ENCODE measurements at places on chromosomes 16 and 17.

- DNase-seq = no peak
Measured at GRCh38 chr16:66960270-66960669, 796 bp upstream of the CES3 start.

DNA sequence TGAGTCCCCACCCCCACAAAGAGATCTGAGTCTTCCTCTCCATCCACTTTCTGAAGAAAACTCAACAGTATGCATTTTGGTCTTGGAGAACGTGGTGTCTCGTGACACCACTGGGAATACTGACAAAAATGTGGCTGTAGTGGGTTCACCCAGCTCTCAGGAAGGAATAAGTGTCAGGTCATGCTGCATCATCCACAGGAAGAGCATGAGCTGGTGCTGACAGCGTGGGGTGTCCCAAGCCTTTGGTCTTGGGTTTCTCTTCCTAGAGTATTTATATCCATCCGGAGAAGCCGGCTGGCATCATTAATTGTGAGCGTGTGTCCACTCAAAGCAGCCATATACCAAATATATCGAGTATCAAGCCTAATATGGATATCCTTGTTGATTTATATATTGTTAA lies 55.9 kb downstream of the C17orf67 start:
- DNase-seq = no peak

DNA sequence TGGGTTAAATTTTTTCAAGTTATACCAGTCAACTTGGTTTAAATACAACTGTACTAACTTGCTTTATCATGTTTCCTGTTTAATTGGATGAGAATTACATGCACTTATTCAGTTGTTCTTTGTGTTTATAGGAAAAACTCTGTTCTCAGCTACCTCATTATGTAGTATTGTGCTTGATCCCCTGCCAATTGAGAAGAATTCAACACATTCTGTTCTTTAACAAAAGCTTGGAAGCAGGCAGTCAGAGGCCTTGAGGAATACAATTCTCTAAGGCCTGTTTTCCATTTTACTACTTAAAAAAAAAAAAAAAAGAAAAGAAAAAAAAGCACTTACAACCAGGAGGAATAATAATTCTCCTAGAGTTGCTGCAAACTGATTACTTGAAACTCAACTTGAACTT lies 60.6 kb upstream of the CMIP start:
- no peak for DNase-seq

- peak; percentile 18 for DNase-seq
Measured at GRCh38 chr17:79294459-79295071, 219.9 kb downstream of the ENGASE start.

DNA sequence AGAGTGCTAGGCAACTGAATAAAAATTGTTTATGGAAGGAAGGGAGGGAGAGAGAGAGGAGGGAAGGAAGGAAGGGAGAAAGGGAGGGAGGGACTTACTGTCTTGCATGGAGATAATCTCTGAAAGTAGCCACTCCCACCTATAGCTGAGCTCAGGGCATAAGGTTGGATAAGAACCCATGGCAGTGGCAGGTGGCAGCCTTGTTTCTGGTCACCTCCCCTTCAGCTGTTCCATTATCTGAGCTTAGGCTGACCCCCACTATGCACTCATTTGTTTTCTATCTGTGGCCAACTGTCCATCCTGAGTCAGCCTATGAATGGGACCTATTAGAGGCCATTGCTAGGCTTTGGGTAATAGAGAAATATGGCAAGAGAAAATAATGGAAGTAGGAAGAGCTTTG lies 25.3 kb upstream of the MTMR4 start:
- no peak for DNase-seq

- no peak for DNase-seq
Measured at GRCh38 chr17:67145183-67145805, 99.7 kb downstream of the HELZ start.

GRCh38 chr16:23728112-23728477 lies 15.1 kb upstream of the ERN2 start:
- DNase-seq = no peak

- no peak for DNase-seq
Measured at GRCh38 chr17:79798299-79799173, 1.7 kb upstream of the CBX8 start.

DNA sequence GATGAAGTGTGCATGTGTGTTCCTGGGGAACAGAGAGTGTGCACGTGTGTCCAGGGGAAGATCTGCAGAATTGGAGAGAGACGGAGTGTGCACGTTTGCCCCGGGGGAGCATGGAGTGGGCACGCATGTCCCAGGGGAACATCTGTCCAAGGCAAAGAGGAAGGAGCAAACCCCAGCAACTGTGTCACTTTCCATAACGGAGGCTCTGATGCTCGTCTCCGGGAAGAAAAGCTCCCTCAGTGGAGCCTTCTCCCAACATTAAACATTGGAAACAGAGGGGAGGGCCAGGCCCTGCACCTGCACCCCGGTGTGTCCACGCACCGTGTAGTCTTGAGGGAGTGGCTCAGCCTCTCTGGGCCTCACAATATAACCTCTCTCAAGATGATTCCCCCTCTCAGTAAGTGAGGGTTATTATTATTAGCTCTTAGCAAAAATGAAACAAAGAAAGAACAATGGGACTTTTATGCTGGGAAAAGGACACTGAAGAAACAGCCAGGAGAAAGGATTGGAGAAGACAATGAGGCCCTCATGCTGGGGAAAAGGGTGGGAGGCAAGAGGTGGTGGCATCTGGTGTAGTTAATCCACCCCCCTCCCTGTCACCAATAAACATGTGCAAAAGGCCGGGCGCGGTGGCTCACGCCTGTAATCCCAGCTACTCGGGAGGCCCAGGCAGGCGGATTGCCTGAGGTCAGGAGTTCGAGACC lies 7.6 kb downstream of the RAB40B start:
- DNase-seq = no peak

GRCh38 chr16:10938796-10939648 lies 3.2 kb downstream of the DEXI start:
- DNase-seq = no peak

- DNase-seq = no peak
Measured at GRCh38 chr16:62831235-62831850, 795.1 kb upstream of the CDH8 start.

DNA sequence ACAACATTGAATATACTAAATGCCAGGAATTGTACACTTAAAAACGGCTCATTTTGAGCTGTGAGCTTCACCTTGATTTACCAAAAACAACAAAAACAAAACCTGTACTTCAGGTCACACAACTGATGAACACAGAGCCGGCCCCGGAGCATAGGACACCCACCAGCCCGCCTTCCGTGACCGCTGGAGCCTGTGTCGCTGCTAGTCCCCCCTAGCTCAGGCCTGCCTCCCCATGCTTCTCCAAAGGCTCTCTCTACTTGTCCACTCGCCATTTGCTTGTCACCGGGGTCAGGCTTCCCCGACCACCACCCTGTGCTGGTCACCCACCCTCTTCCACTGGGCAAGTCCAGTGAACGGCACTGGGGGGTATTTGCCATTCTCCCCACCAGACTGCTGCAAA lies 113.8 kb upstream of the TNRC6C start:
- DNase-seq = no peak

DNA sequence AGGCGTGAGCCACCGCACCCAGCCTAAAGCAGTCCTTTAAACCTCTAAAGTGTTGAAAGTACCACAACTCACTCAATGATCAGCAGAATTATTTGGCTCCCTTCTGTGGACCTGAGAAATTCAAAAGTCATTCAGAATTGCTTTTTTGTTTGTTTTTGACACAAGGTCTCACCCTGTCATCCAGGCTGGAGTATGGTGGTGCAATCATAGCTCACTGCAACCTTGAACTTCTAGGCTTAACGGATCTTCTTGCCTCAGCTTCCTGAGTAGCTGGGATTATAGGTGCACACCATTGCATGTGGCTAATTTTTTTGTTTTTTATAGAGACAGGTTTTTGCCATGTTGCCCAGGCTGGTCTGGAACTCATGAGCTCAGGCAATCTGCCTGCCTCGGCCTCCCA lies 44.3 kb downstream of the TRAF4 start:
- DNase-seq = no peak

DNA sequence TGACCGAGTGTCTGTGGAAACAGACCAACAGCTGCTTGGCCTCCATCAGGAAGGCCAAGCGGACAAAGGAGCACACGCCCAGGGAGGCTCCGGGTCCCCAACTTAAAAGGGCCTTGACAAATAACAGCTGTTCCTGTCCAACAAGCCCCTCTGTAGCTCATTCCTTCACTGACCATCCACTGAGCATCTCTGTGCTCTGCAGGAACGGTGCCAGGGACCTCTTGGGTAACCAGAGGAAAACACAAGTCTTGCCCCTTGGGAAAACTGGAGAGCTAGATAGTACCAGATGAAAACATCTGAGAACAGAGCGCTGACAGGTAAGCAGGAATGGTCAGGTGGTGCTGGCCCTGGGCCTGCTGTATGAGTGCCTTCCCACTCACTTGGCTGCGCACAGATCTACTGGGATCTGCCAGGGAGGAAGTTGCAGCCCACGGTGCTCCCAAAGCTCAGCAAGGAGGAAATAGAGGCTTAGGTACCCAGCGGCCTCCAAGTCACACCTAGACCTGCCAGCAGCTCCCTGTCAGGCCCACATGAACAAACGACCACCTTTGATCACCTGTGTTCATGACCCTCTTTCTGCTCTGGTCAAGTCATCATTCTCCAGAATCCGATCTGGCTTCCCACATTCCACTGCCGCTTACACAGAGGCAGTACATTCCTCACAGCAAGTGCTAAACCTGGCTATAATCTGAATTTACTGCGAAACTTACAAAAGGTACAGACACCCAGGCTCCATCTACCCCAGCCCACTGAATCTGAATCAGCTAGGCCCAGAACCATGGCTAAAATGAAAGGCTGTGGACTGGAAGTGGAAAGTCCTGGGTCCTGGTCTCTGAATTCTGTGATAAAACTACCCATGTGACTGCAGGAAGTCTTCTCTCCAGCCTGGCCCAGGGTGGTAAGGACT lies 12.5 kb downstream of the DCAKD start:
- DNase-seq = no peak

GRCh38 chr16:86883583-86884389 lies 305.4 kb downstream of the FOXL1 start:
- DNase-seq = no peak

DNA sequence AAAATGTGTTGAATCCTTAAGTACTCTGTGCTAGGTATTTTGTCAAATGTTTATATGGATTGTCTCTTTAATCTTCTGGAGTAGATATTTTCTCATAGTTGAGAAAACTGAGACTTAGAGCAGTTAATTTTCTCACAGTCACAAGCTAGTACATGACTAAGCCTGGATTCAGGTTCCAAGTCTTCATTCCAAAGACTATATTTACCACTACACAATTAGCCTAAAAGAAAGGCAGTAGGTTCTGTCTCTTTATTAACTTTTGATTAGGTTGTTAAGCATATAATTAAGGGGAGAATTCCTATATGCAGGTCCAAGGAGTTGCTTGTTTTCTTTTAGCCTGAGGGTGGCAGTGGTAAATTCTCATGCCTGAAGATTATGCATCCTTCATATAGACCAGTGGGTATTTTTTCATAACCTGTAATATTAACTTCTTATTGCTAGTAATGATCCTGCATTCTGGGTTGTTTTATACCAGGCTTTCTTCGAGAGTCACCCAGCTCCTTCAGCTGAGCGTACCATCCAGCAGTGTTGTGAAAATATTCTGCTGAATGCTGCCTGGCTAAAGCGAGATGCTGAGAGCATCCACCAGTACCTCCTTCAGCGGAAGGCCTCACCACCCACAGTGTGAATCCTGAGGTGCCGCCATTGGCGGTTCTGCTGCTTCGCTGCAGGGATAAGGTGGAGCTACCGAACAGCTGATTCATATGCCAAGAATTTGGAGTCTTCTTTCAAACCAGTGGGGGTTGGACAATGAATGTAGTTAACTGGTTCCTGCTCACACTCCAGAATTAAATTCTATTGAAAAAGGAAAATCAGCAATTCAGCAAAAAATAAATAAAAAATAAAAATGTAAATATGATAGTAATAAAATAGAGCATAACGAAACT lies 28.2 kb upstream of the KPNB1 start:
- DNase-seq = no peak

GRCh38 chr16:84524346-84524920 lies 20.0 kb upstream of the MEAK7 start:
- DNase-seq = no peak

DNA sequence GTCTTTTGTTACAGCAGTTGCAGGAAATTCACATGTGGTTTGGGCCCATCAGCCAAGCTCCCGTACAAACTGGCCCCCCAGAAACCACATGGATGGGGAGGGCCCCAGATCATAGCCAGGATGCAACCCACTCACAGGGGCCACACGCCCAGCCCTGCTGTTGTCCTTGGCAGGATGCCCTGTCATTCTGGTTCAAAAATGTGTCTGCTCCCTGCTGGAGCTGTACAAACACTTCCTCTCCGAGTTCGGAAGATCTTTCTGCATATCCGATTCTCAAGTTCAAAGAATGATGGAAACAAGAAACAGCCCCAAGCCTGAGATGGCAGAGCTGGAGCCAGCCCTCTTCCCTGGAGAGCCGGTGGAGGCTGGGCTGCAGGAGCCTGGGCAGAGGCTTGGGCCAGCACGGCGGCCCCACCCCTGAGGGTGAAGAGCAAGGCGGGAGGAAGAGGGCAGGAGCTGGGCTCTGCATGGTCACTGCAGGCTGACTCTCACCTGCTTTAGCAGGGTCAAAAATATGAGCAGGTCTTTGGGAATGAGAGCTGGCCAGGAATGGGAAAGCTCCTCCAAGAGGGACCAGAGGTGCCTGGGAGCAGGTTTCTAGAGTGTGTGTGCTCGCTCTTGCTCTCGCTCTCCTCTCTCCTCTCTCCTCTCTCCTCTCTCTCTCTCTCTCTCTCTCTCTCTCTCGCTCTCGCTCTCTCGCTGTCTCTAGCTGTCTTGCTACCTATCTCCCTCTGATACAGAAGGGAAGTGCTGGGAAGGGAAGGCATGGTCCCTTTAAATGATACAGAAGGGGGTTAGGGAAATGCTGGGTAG lies 34.7 kb upstream of the ENPP7 start:
- no peak for DNase-seq

DNA sequence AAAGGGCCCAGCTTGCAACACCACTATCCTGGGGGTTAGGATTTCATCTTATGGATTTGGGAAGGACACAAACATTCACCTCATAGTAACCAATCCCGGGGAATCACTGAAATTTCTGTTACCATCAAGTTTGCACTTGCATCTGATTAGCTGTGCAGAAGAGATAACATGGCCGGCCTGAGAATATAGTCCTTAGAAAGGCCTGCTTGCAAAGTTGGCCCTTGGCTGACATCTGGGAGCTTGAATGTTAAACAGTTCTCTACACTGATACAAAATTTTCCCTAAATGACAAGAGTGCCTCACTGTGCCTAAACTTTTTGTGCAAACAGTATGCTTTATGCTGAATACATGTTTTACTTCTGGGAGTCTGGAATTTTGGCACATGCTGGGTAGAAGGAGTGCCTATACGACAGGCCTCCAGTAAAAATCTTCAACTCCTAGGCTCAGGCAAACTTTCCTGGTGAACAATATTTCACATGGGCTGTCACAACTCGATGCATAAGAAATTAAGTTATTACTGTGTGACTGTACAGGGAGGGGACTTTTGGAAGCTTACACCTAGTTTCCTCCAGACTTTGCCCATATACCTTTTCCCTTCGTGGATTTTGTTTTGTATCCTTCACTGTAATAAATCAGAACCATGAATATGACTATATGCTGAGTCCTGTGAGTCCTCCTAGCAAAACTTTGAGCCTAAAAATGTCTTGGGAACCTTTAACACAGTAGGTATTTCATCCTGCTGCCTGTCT lies 31.3 kb downstream of the TBC1D3B start:
- no peak for DNase-seq

All from effector memory CD8-positive, alpha-beta T cell (primary cell).